Stimulated activated CD4-positive, alpha-beta T cell treated with anti-CD3 and anti-CD28 coated beads, TNF-alpha, amount 100 ng/mL, for 1 hour (primary cell): ENCODE measurements at places on chromosomes 2 and 18.

DNA sequence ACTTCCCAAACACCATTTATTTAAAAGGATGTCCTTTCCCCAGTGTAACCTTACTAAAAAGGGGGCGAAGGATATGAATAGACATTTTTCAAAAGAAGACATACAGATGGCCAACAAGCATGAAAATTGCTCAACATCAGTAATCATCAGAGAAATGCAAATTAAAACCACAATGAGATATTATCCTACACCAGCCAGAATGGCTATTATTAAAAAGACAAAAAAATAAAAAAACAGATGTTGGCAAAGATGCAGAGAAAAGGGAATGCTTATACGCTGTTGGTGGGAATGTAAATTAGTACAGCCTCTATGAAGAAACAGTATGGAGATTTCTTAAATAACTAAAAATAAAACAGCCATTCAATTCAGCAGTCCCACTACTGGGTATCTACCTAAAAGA lies 142.3 kb upstream of the NT5C1B start:
- DNase-seq, result no peak

DNA sequence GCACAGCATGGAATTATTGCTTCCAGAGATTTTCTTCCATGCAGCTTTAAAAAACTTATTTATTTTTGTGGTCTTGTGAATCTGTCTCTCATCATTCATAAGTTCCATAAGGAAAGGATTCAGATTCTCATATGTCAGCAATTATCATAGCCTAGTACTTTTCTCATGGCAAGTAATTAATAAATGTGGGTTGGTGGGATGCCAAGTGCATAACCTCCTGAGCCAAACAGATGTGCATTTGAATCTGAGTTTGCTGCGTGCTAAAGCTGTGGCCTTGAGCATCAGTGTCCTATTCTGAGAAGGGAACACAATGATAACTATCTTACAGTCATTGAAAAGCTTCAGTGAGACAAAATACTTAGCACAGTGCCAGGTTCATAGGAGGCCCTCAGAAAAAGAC lies 331.9 kb downstream of the PDE11A start:
- no peak for DNase-seq

- no peak for DNase-seq
Observed at GRCh38 chr2:99350194-99350593, 13.0 kb downstream of the EIF5B start.

DNA sequence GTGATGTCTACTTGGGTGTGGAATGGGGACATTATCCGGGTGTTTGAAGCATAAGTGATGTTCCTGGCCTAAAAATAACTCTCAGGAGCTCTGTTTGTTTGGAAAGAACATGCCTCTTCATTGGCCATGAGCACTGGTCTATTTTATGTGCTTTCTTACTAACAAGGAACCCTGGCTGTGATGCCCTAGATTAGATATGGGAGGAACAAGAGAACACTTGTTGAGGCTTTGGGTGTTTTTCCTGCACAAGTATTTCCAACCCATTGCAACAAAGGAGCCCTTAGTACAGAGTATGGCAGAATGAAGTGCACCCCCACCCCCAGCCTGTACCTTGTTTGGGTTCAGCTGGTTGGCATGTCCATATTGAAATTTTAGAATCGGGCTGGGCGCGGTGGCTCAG lies 95.9 kb downstream of the SLC4A3 start:
- no peak for DNase-seq

GRCh38 chr2:28406276-28407096 lies 13.8 kb downstream of the FOSL2 start:
- no peak for DNase-seq

DNA sequence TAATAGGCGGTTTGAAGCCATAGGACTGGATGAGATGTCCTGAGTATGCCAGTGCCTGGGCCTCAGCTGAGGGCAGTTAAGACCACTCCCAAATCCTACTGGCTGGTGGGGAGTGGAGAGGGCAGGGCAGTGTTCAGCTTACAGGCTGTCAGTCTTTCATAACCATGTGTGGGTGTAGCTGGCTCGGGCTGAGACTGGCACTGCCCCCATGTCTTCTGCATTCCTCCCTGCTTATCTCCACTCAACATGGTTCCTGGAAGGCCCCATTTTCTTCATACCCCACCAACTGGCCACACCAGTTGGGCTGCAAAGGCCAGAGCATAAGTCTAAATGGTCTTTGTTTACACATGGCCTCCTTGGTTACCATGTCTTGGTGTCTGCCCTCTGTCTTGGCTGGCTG lies 17.2 kb upstream of the IL37 start:
- no peak for DNase-seq

DNA sequence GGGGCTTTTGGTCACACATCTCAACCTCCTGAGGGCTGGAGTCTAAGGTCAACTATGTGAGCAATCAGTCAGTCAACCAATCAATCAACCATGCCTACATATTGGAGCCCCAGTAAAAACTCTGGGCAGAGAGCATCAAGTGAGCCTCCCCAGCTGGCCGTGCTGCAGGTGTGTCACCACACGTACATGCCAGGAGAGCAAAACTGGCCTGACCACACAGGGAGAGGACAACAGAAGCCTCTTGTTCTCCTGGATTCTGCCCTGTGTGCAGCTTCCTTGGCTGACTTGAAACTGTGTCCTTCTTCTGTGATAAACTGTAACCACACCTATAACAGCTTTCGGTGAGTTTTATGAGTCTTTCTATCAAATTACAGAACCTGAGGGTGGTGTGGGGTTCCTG lies 25.9 kb downstream of the GPR35 start:
- DNase-seq, result no peak

DNA sequence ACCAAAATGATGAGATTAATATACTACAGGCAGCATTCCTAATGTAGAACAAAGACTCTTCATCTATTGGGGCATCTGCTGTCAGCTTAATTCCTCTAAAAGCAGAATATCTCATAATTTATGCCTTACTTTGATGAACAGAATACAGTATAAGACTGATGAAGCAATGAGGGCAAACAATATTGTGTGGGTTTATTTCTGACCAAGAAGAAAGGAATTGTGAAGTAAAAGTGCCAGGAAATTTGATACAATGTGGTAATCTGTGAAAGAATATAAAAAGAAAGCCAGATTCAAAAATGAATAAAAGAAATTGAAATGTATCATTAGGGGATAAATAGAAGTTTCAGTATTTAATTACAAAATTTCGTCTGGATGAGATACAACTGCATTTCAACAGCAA lies 78.8 kb upstream of the TTC21B start:
- DNase-seq, result no peak

- DNase-seq, result no peak
Observed at GRCh38 chr2:209529579-209529978, 105.7 kb downstream of the MAP2 start.

DNA sequence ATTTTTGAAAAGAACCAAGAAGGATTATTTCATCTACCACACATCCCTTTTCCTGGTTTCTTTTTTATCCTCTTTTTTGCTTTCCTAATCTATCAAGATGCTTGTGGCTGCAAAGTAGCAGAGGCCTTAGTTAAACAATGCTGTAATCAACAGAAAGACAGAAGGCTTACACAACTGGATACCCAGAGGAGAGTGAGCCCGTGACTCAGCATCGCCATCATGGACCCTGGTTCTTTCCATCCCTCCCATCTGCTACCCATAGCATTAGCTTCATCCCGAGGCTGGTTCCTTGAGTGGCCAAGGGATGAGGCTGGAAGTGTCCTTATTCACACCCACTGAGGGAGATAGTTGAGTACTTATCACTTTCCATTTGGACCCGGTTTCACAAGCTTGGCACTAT lies 7.5 kb upstream of the HAAO start:
- DNase-seq, result no peak

DNA sequence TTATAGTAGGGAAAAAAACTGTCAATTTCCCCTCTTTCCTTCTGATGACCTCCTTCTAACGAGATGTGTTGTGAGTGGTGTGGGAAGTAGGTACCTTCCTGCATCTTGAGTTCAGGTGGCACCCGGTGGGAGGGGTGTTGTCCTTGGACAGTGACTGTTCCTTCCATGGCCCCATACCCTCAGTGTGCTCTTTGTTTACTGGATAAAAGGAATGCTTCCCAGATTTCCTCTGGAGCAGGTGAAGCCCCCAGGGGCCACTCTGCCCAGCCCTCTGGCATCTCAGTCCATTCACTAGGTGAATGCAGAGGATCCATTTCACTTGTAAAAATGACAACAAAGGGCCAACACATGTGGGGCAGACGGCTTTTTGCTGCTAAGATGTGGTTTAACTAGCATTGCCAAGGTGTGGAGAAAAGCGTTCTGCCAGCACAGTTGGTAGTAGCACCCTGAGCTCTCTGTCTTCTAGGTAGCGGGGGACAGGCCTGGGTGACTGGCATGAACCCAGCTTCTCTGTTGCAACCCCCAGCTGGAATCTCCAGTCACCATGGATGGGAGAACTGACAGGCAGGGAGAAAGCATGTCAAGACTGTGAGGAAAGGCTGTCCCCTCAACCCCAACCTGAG lies 6.9 kb downstream of the GDF7 start:
- DNase-seq, result no peak

DNA sequence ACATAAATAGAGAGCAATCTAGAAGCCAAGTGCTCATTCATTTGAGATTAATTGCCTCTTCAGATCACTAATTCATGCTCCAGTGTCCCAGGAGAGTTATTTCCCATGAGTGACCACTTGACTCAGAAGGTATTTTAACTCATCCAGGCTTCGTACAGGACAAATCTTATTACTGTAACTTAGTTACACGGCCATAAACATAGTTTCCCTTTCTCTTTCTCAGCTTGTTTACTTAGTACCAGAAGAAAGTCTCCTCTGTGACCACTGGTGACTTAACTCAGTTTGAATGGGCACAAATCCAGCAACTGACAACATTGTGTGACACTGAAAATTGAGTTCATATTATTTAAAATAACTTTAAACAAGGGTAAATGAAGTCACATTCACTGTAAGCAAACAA lies 25.3 kb downstream of the MMADHC start:
- DNase-seq, result no peak

DNA sequence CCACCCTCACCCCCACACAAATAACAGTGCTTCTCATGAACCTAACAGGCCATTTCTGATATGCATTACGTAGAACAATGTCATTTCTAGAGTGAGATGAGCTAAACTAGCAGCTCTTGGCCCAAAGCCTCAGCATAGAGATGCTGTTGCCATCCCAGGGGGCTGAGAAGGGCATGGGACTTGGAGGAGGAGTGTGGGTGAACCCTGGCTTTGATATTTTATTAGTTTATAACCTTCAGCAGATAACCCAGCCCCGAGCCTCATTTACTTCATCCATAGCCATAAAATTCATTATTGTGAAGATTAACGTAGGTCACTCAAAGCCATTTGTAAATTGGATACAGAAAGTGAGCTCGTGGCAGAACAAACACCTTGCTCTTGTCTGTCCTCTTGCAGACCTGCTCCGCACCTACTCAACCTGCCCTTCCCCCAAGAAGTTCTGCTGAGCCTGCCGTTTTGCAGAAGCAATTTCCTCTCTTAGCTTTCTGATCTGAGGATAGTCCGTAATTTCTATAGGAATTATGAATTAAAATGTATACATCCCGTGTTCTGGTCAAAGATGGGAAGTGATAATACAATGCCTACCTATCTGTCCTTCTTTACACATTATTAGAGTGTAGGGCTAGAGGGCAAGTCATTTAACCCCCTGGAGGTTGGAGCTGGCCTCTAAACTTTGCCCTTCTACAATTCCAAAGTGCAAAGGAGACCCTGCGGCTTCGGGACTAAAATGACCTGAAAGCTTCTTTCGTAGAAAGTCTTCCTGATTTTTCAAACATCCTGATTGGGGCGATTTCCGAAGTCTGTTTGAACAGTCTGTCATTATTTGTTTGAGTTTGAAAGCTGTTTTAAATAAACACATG lies 187.4 kb downstream of the BCL2 start:
- no peak for DNase-seq

GRCh38 chr2:106537047-106537446 lies 49.9 kb downstream of the CD8B2 start:
- no peak for DNase-seq

GRCh38 chr2:196391149-196391479 lies 219.7 kb upstream of the STK17B start:
- DNase-seq, result no peak

GRCh38 chr18:45935591-45936335 lies 31.4 kb downstream of the EPG5 start:
- DNase-seq, result no peak

DNA sequence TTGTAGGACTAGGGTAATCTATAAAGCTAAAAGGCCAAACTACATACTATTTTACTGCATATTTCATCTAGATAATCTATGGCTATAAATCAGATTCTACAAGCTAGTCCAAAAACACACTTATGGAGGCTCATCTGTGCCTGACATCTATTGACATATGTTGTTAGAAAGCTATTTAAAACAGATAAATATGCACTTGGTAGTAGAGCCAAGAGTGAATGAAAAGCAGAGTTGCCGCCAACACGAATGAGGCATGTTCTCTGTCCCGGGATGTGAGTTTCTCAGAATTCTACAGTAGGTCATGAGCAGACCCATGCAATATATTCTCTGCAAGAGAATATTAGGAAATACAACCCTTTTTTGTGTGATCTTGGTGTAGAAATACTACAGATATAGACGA lies 66.7 kb upstream of the LPIN2 start:
- no peak for DNase-seq

DNA sequence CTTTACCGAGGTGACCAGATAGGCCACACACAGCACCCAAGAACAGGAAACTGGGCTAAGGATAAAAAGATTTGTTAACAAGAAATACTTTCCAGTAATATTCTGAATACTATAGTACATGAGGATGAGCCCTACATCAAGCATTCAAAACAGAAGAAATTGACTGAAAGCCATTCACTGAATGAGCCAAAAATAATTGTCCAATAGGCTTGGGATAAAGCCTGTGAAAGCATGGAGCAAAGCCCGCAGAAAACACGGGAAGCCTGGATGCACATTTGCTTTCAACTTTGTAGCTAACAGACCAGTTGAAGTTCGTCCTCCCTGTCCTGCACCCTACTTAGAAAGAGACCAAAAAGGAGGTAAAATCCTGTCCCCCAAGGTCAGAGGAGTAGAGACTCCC lies 56.3 kb downstream of the DIPK1C start:
- DNase-seq, result no peak

GRCh38 chr2:222912776-222913175 lies 51.9 kb downstream of the ACSL3 start:
- DNase-seq, result no peak

DNA sequence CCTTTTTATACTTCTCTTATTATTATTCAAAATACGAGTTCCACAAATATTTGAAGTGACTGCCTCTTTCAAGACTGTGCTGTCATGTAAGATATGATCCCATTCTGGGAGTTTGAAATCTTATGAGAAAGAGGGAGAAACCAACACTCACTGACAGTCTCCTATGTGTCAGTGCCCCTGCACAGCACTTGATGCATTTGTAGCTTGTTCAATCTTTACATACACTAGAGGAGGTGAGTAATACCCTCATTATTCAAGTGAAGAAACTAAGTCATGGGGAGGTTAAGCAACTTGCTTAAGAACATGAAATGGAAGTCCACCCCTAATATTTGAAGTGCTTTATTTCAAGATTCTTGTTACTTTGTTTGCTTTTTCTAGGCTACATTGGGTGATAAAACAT lies 459.5 kb upstream of the FANCL start:
- DNase-seq, result no peak

DNA sequence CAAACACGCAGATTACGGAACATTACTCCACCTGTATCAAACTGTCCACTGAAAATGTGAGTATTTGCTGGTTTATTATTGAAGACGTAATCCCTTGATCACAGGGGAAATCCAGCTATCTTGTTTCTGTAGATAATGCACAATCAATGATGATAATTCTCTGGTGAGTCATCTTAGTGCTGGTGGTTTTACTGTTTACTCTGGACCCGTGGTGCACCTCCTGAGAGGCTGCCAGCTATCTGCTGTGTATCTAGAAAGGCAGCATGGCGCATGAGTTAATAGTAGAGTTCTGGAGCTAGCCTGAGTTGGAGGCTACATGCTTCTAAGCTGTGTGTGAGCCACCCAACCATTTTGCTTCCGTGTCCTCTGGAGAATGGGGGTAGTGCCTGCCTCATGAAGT lies 6.5 kb downstream of the NCAPH start:
- DNase-seq, result no peak
